ENCODE measurements at places on chromosomes 11 and 22.

DNA sequence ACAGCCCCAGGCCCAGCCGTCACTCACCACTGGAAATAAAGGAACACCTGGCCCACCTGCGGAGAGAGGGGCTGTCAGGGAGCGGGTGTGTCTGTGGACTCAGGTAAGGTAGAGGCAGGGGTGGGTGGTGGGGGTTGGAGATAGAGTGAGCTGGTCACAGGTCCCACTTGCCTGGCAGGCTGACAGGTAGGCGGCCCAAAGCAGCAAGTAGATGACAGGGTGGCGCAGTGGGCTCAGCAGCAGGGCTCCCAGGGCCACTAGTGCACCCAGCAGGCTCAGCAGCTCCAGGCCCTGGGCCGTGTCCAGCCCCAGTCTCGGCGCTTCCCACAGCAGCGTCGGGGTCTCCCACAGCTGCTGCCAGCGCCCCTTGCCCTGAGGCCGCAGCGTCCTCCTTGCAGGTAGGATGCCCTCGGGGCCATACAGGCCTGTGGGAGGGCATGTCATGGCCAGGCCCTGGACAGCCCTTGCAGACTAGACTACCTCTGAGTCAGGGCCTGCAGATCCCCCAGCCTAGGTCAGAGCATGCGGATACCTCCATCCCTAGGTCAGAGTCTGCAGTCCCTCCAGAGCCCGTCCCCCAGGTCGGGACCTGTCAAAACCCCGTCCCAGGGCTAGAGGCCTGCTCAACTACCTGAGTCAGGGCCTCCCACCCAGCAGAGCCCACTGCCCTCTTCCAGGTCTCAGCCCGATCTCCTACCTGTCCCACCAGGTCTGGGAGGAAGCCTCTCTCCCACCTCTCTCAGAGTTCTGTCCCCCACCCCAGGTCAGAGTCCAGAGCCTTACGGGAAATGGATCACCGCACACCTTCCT is 686 bp downstream of the LMF2 start:
- no peak for DNase-seq

DNA sequence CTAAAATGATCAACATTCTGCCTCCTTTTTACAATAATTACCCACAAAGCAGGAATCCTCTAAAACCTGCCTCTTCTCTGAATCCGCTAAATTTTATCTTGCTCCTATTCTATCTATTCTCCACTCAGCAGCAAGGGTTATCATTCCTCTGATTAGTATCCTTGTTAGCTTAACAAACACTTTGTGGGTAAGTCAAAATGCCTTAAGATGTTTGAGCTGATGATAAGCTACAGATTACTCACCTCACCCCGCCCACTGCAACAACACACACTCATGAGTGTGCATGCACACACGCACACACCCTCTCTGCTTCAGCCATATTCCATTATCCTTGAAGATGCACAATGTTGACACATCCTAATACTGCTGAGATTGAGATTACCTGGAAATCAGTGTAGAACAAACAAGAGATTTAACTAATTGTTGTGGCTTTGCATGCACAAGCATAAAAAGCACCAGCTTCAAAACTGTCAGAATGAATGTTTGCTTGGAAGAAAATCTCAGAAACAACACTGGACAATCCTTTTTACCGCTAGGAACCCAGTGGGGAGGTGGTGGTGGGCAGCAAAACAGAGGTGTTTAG is 130.9 kb downstream of the BBOX1 start:
- no peak for DNase-seq

- DNase-seq, result no peak
Observed at GRCh38 chr11:132983641-132983978, 548.7 kb downstream of the OPCML start.

- no peak for DNase-seq
Observed at GRCh38 chr11:92458486-92458885, 233.9 kb downstream of the FAT3 start.

- no peak for DNase-seq
Observed at GRCh38 chr11:33930317-33931021, 38.6 kb upstream of the LMO2 start.

GRCh38 chr22:44179989-44180705 is 578 bp upstream of the PARVG start:
- DNase-seq, result no peak

DNA sequence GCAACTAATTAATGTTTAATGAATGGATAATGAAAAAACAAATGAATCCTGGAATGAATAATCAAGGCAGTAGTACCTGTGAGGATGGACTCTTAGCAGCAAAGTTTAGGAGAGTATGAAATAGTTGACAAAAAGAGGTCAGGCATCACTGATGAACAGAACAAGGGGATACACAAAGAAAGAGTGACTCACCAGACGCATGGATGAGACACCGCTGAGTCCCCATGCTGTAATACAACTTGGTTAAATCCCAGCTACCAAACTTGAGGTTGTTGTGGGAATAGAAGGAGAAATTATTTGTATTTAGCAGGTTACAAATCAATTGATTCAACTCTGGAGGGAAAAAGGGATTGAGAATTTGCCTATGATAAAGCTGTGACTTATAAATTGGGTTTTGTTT is 976.9 kb upstream of the TENM4 start:
- DNase-seq, result no peak

GRCh38 chr11:10542776-10543175 is 1.8 kb upstream of the RNF141 start:
- DNase-seq, result no peak

DNA sequence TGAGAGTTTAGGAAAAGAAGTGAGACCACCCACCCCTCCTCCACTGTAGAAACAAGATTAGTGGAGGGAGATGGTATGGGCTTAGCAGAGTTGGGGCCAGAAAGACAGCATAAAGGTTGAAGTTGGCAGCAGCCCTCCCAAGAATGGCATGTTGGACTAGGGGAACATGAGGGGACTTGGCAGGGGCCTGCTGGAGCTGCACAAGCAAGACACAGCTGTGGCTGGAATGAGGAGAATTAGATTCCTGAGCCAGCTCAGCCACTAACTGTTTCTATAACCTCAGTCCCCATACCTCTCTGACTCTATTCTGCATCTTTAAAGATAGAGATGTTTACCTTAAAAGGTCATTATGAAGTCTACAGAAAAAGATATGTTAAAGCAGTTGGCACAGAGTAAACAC is 13.2 kb downstream of the MAP6 start:
- DNase-seq, result no peak

GRCh38 chr11:36417154-36417553 is 92.9 kb downstream of the TRAF6 start:
- no peak for DNase-seq

DNA sequence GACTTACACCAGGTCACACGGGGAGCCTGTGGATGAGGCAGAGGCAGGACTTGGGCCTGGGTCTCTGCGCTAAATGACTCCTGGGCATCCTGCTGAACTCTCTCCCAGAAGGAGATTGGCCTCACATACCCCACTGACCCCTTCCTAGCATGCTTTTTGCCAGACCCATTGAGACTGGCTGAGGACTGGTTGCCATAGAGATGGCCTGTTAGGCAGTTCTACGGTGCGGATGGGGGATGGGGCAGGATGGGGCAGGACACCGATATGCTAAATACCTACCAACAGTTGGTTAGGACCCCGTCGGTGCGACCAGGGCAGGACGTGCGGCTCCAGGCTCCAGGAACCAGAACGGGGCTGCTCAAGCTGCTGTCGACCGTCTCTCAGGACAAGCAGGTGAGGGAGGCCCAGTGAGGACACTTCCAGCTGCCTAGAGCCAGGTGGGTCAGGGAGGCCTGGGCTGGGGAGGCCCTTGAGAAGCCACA is at the start of gene TSGA10IP:
Gene TSGA10IP (plus strand): TSS at position 51 of the 482 bp plus-strand sequence. CDS start 196 bp downstream, at position 247.
- no peak for DNase-seq

DNA sequence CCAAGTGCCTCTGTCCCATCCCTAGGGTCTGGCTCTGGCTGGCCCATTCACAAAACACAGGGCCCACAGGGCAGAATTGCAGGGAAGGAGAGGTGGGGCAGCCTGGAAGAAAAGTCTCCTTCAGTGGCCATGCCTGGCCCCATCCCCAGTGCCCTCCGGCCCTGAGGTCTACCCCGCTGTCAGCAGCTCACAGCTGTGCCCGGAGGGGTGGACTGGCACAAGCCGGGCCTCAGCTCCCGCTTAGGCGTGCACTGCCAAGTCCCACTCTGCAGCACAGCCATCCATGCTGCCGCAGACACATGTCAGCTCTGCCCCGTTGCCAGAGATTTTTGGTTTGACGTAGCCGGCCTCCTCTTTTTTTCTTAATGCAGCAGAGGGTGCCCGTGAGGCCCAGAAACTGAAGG is 3.9 kb upstream of the SCN2B start:
- no peak for DNase-seq

GRCh38 chr11:77244277-77245027 is 57.0 kb downstream of the GDPD4 start:
- no peak for DNase-seq

GRCh38 chr11:94762208-94762607 is 5.9 kb upstream of the AMOTL1 start:
- DNase-seq, result no peak

- no peak for DNase-seq
Observed at GRCh38 chr11:1913271-1914060, 6.0 kb upstream of the TNNT3 start.

DNA sequence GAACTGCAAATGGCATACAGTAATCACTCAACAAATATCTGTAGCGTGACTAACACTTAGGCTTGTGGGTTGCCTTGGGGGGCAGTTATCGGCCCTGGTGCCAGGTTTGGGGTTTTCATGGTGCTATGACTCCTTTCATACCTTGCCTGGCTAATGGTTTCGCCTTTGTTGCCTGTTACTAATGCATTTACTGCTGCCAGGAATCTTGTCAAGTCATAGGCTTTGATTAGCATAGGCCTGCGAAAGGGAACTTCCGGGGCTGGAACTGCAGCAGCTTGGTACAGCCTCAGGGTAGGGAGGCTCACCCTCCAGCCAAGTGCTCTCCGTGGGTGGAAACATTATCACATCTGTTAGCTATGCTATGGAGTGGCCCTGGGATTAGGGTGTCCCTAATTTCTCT is 13.2 kb downstream of the SLC25A18 start:
- no peak for DNase-seq

GRCh38 chr11:119473226-119473625 is 50.3 kb upstream of the THY1 start:
- no peak for DNase-seq

DNA sequence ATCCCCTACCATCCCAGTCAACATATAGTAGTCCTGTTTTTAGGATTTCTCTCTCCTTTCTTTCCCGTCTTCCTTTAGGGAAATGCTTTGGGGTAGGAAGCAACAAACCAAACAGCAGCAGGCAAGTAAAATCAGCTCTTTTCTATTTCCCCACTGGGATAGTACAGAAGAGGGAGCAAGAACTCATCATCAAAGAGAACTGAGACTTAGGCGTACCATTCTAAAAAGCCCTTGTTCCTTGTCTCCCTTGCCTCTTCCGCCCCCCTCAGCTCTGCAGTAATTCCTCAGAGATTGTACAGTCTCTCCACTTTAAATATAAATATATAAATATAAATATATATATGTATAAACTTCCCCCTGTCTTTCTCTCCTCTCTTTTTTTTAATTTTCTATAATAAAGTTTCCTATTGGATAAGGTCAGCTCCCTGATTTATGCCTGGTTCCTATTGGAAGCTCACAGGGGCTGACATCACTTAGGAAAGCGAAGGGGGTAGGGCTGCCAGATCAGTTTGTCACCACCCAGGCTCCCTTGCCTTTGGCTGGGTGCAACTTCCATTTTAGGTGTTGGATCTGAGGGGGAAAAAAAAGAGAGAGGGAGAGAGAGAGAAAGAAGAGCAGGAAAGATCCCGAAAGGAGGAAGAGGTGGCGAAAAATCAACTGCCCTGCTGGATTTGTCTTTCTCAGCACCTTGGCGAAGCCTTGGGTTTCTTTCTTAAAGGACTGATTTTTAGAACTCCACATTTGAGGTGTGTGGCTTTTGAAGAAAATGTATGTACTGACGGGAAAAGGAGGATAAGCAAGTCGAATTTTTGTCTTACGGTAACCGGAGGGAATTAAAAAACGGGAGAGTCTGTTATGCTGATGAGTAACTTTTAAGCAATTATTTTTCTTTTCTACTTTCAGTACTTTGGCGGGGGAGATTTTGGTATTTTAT is at the start of gene CTNND1:
Gene CTNND1 (plus strand): TSS at position 502 of the 934 bp plus-strand sequence. CDS start 29,677 bp downstream, outside the sequence.
- DNase-seq, result peak; percentile 89

DNA sequence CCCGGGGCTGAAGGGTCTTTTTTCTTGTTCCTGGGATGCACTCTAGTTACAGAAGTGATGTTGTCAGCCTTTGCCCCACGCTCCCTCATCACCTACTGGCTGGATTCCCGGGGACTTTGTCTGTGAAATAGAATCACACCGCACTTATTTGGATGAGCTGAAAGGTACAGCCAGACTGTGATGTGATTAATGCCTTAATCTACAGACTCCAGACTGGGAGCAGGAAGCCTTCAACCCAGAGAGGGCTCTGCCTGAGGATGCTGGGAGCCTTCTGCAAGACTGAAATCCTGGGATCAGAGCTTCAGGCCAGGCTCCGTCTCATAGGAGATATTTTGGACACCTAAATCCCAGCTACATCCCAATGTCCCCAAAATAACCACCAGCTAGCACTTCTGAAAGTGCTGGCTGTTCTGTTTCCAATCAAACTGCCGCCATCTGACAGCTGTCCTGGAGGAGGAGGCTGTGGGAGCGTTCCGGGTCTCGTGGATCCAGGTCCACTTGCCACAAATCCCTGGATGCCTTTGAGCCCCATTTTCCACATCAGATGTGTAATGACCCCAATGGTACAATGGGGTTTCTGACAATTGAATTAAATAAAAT is 688.5 kb downstream of the TBC1D22A start:
- no peak for DNase-seq

GRCh38 chr11:128901653-128902514 is 10.7 kb downstream of the KCNJ5 start:
- no peak for DNase-seq

- DNase-seq, result peak; percentile 5
Observed at GRCh38 chr11:124791626-124792341, 8.4 kb downstream of the MSANTD2 start.

GRCh38 chr22:19195796-19196731 is 17.5 kb upstream of the SLC25A1 start:
- no peak for DNase-seq

DNA sequence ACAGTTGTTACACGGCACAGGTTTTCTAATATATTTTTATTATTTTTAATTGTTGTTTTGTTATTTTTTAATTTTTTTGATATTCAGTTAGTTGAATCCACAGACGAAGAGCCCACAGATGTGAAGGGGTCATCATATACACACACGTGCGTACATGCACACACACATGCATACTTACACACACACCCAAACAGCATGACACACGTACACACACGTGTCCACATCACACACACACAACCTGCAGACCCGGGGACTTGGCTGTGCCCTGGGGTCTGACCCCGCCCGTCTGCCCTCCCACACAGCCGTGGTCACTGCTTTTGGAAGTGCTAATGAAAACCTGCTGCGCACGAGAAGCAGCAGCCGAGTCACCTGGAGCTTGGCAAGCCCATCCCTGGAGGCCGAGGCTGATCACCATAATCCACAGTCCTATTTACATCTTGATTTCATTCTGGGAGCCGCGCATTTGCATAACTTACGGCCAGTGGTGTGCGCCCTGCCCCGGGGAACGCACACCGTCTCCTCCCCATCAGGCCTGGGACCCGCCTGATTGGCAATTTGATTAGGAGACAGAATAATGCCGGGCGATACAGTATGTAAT is 110.3 kb downstream of the BRD1 start:
- DNase-seq, result no peak

GRCh38 chr11:125268611-125269010 is 104.1 kb downstream of the PKNOX2 start:
- no peak for DNase-seq

Data from NCI-H748 treated with DMSO at 0.1 percent for 48 hours (cell line).